Stimulated activated CD4-positive, alpha-beta T cell treated with anti-CD3 and anti-CD28 coated beads, Interleukin-15, amount 100 ng/mL, for 1 hour (primary cell): ENCODE measurements at places on chromosomes 3 and 15.

GRCh38 chr3:47015151-47015550 is 35.7 kb downstream of the NBEAL2 start:
- no peak for DNase-seq

DNA sequence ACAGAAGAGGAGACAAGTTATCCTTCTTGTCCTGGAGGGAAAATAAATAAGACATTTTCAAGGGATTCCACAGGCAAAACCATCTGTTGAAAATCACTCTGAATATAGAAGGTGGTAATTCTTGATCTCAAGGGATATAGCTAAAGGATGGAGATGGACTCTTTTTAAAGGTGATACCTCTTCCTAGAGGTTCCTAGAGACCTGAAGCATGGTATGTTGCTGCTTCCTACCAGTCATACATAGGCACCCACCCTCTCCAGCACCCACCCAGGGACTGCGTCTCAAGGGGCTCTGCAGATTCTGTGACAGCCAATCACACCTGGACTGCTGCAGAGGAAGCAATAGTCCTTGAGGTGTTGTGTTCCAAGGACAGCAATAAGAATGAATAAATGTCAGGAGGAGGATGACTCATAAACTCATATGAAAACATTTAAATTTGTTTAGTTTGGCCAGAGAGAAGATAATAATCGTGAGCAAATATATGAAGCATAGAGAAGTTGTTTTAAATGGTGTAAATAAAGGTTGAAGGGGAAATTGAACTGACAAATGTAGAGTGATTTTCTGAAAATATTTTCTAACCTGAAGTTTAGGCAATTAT is 741.6 kb upstream of the CBLB start:
- DNase-seq, result no peak

DNA sequence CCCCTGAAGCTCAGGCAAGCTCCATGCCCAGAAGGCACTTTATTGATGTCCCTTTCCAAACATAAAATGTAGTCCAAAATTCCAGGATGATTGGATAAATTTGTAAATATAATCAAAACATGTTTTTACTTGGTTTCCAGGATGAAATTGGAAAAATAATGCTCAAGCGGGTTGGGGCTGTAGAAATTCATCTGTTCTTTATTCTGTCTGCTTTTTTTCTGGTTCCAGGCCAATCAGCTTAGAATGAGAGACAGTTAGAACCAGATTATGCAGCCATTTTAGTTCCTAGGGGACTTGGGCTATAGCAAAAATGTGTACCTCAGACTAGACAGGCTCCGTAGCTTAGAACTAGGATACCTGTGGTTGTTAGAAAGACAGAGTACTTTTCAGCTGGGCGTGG is 450.8 kb downstream of the MCTP2 start:
- DNase-seq, result no peak

DNA sequence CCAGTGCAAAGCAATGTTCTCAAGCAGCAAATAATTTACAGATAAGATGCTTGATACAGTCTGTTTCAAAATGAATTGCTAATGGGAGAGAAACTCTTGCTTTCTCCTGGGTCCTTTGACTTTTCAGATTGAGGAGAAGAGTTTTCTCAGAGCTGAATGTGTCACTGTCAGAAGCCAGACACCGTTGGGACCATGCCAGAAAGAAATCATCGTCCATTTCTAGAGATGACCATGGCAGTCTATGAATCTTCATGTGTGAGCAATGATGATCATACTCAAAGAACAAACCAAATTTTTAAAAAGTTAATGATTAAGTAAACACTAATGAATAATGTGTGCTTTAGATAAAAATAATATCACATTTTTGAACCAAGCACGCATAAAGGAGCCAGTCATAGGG is 77.6 kb downstream of the ZNF385D start:
- no peak for DNase-seq

DNA sequence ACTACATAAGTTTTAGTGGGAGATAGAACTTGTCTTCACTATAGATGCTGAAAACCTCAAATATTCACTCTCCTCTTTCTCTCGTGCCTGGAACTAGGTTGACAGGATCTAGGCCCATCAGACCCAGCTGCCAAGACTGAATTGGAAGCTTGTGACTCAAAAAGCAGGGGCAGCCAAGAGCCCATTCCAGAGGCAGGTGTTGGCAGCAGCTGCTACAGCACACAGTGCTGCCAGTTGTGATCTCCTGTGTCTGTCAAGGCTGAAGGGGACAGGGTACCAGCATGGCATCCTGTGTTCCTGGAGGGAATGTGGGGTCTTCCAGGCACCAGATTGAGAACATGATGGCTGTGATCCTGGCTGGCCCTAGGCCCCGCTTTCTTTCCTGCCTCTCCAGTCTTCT is 92.5 kb upstream of the MB21D2 start:
- no peak for DNase-seq

DNA sequence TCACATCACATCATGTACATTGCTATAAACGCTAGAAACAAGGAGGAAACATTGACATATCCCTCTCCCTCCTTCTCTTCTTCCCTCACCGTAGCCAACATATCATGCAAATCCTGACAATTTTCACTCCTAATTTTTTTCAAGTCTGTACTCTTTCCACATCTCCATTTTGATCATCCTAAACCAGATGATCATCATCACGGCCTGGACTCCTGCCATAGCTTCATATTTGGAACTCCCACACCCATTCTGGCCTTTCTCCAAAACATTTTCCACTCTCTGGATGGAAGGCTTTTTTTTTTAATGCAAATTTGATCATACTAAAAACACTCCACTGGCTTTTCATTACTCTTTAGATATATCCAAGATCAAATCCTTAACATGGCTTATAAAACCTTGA is 248.0 kb upstream of the CNTN3 start:
- DNase-seq, result no peak

DNA sequence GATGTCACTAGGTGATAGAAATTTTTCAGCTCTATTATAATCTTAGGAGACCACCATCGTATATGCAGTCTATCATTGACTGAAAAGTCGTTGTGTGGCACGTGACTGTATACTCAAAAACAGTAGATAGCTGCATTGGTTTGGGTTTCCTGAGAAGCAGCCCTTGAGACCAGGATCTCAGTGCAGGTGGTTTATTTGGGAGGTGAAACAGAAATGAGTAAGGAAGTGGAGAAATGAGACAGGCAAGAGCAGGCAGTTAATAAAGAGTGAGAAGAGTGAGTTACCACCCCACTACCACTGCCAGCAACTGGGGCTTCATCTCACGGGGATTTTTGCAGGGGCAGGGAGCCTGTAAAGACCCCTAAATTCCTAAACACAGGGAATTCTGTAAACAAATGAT is 221.0 kb downstream of the SHQ1 start:
- DNase-seq, result no peak

DNA sequence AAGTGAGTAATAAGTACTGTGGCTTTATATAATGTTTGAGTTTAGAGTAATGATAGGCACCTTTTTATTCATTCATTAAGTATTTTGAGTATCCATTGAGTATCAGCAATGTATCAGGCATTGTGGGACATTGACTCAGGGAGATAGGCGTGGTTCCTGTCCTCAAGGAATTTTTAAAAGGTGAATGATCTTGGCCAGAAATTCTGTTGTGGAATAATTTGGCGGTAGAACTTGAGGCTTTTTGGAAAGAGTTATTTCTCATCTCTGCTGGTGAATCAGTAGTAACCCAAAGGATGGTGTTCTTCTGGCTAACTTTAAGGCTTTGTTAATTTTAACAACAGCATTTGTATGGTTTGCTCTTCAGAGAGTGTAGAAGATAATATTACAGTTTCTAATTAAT is 2.0 kb downstream of the RAB7A start:
- no peak for DNase-seq

- no peak for DNase-seq
Observed at GRCh38 chr15:26119322-26119721, 256.2 kb upstream of the ATP10A start.

DNA sequence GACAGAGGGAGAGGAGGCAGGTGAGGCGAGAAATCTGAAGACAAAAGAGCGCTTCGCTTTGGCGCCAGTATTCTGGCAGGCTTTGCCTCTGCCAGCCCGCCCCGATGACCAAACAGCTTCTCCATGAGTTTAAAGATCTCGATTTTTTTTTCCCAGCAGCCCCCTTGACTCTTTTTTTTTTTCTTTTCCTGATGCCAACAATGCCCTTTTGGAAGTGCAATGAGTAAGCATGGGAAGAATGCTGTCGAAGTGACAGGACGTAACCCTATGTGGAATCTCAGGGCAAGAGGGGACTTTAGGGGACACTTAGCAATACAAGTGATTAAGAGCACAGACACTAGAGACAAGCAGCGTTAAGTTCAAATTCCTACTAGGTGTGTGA is 211.7 kb downstream of the FGF12 start:
- DNase-seq, result no peak

DNA sequence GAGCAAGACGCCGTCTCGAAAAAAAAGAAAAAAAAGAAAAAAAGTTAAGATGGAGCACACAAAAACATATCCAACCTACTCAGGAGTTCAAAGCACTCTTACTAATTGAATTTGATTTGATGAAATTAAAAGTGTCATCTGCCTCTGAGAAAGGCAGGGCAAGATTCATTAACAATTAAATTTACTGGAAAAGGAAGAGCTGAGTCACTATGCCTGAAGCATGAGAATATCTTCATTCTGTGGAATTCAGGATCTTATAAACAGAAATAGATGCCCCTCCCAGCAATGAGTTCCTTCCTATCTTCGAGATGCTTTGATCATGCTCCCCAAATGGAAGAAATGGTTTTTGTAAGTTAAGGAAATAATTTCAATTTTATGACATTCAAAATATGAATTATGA is 61.0 kb upstream of the ST3GAL6 start:
- no peak for DNase-seq

DNA sequence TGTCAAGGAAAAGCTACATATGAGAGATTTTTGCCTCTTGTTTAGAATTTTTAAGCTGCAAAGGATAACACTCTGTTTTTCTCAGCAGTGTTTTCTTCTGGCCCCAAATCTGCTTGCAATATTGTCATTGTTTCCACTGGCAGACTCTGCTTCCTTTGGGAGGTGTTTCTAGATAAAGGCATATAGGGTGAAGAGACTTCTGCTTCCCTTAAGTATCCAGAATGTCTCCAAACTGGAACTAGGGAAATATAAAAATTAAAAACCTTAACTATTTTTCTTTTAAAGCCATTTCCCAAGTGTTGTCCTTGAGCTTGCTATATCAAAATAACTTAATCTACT is 225.8 kb downstream of the CGGBP1 start:
- no peak for DNase-seq

GRCh38 chr3:117927825-117928224 is 1106.8 kb downstream of the IGSF11 start:
- DNase-seq, result no peak

DNA sequence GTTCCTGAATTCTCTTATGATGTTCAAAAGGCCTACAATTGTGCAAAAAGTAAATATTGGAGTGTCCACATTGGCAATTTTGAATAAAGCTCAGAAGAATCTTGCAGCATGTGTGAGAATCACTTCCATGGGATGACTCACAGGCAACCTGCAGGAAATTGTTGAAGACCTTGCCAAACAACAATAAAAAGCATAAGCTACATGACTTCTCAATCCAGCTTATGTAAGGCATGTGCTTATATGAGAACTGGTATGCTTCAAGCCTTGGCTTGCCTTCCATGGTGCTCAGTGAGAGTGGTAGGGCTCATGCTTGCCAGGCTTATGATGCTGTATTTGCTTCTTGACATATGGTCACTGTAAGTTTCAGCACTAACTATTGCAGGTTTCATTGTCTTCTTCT is 18.4 kb upstream of the BCHE start:
- no peak for DNase-seq

DNA sequence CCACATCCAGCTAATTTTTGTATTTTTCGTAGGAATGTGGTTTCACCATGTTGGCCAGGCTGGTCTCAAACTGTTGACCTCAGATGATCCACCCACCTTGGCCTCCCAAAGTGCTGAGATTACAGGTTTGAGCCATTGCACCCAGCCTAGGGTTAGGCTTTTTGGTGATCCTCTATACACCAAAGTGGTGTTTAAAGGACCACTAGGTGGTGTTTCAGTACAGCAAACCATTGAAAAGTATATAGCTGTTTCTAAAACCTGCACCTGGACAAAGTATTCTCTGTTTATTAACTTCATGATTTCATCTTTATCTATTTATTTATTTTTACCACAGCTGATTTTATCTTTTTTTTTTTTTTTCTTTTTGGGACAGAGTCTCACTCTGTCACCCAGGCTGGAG is 68.4 kb downstream of the MINDY2 start:
- DNase-seq, result no peak

DNA sequence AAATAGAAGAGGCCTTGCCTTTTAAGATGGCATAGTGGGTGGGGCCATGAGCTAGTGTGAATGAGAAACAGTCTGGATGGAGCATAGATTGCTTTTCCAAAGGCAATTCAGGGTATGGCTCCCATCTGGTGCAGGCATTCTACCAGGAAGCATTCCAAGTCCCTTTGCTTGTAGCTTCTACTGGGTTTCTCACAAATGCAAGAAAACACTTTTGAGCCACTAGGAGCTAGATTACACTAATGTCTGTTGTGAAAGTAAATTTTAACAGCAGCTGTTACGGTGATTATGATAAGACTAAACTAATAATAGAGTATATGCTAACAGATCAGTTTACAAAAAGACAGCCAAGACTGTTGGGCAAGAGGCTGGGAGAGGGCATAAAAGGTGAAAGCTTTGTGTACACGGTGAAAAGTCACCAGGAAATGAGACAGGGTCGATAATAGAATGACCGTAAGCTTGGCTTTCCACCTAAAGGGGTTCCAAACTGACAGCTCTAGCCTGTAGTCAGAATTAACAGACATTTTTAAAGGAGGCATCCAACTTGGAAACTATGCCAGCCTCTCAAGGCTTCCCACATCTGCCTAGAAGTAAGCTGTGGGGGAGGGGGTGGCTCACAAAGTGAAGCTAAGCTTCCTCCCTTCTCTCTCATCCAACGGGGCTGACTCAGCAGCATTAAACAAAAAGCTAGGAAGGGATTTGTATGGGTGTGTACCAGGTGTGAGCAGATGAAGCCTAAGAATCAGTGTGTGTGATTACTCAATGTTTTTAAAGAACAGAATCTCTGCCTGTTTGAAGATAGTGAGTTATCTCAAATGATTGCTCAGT is 61.1 kb upstream of the GPD1L start:
- no peak for DNase-seq

DNA sequence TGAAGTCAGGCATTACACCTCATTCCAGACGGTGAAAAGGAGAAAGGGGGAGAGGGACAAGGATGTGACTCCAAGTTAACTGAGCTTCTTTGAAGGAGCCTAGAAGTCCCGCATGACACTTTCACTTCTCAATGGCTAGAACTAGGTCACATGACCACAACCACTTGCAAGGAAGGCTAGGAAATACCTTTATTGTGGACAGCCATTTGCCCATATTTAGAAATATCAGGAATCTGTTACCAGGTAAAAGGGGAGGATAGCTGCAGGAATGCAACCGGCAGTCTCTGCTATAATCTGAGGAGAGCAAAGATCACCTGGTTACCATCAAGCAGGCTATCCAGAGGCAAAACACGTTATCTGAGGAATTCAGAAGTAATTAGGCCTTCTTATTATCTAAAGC is 28.9 kb upstream of the PXYLP1 start:
- DNase-seq, result no peak

DNA sequence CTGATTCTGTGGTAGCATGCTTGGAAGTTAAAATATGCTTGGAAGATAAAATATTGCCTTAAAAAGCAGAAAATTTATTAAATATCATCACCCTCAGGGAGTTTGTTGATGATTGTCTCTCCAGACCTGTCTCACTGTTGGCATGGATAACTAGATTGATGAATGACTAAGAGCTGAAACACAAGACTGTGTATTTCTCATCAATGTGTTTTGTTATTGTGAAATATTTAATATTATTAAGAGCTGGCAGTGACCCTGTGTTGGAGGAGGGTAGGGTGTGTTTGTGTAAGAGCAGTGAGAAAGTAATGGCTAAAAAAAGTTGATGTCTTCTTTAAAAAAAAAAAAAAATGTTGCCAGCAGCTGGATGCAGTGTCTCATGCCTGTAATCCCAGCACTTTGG is 82.2 kb downstream of the ITPR1 start:
- DNase-seq, result no peak
